Esophagus muscularis mucosa (tissue), 4 donors: ENCODE measurements at places on chromosomes 2 and 18. TPM values are rescaled to one million over a fixed set of nuclear protein-coding genes. Genes with fewer than 3 reads are reported as not detected.

GRCh38 chr18:55000529-55000928 lies 41.3 kb upstream of the CCDC68 start:
- H3K27me3 ChIP-seq, result no peaks in the 10 kb centered on the region
- DNase-seq, result no peak
- no peaks in the 10 kb centered on the region for H3K36me3 ChIP-seq
- no peak overlapping the region for H3K27ac ChIP-seq

- H3K4me1 ChIP-seq, result no peaks in the 10 kb centered on the region
- no peaks in the 10 kb centered on the region for H3K27me3 ChIP-seq
- no peak overlapping the region for H3K4me3 ChIP-seq
- no peak overlapping the region for H3K27ac ChIP-seq
Measured at GRCh38 chr2:158091647-158092046, 10.0 kb upstream of the UPP2 start.

GRCh38 chr2:25951071-25951547 lies 31.2 kb downstream of the KIF3C start:
- no peak overlapping the region for H3K4me3 ChIP-seq
- peaks cover 6% of the 10 kb centered on the region for H3K4me1 ChIP-seq
- no peaks in the 10 kb centered on the region for H3K27me3 ChIP-seq
- no peaks in the 10 kb centered on the region for H3K36me3 ChIP-seq
- no peak for DNase-seq

The NCK2 gene
- total RNA-seq, result 59.8 TPM

DNA sequence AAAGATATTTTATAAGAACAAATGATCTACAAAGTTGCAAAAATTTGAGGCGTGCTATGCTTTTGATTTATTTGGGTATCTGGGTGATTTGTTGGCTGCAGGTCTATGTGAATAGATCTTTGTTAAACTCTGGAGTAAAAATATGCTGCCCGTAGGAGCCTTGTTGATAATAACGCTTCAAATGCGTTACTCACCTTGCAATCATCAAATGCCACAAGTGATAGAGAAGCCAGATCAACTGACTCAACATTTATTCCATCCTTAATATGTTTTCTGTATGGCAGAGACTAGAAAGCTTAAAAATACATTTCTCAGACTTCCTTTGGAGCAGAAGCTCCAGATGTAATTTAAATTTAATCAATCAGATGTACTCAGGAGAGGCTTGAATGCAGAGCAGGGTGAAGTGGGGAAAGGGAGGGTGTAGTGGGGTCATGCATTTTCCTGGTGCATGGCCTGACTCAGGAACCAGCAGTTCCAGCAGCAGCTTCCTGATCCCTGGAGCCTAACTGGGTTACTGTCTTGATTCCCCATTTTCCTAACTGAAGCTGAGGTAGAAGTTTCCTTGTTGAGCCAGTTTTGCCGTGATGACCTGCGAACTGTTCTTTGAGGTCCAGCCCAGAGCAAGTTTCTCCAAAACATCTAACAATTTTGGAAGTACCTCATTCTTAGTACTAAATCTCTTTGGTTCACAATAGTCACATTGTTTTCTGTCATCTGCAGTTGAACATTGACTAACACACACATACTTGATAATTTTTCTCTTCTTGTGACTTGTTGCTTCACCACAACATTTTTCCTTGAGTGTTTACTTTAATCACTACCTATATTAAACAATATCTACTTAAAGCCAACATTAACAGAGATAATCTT lies 284.7 kb upstream of the CWC22 start:
- peaks cover 2% of the 10 kb centered on the region for H3K4me1 ChIP-seq
- no peak overlapping the region for H3K4me3 ChIP-seq
- no peaks in the 10 kb centered on the region for H3K27me3 ChIP-seq
- H3K36me3 ChIP-seq, result no peaks in the 10 kb centered on the region
- DNase-seq, result no peak

DNA sequence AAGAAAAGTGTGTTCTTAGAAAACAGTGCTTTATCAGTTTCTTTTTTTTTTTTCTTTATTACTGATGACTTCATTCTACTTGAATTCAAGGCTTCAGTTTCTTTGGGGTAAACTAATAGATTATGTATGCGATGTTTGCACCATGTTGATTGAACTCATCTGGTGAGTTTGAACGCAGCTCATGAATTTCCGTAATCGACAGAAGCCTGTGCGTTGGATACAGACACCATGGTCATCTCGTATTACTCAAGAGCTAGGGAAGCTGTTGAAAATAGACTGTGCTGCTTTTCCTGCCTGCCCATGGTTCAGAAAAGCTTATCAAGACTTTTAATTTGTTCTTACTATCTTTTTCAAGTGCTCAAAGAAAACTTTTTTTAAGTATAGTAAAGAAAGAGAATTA lies 185.5 kb upstream of the NRP2 start:
- no peaks in the 10 kb centered on the region for H3K27me3 ChIP-seq
- no peaks in the 10 kb centered on the region for H3K4me1 ChIP-seq
- no peak for DNase-seq
- H3K27ac ChIP-seq, result no peak overlapping the region
- H3K36me3 ChIP-seq, result no peaks in the 10 kb centered on the region

GRCh38 chr2:86223140-86223926 lies 24.1 kb downstream of the MRPL35 start:
- H3K4me3 ChIP-seq, result peak overlapping the region; percentile 21
- peaks cover 48% of the 10 kb centered on the region for H3K4me1 ChIP-seq
- H3K36me3 ChIP-seq, result no peaks in the 10 kb centered on the region
- DNase-seq, result no peak
- H3K27ac ChIP-seq, result peak overlapping the region; percentile 93
- no peaks in the 10 kb centered on the region for H3K27me3 ChIP-seq

DNA sequence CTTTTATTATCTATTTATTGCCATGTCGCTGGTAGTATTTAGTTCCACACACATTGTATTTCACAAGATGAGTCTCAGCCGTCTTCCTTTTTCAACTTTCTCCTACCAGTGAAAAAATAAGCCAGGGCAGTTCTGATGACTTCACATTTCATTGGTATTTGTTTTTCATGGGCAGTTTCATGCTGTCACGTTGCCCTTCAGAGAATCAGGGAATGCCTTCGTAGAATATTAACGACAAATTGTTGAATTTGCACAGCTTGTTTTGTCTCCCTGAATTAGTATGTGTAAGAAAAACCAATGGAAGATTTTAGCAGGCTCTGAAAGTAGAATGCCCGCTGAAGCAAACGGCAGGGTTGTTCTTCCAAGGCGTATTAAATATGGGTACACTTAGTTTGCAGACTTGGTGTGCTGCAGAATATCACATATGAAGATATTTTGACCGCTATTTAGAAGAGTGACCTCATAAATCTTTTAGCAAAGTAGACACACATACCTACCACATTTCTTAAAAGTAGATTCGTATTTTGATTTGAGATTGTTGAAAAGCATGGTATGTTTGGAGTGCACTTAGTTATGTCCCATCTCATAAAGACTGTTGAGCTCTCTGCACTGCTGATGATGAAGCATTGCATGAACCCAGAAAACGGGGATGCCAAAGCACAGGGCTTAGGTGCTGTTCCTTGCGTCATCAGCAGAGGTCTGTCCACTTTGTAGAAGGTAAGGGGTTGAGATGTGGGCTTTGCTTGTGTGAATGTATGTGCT lies 2.9 kb downstream of the NEDD4L start:
- H3K27ac ChIP-seq, result peak overlapping the region; percentile 86
- H3K36me3 ChIP-seq, result no peaks in the 10 kb centered on the region
- no peaks in the 10 kb centered on the region for H3K27me3 ChIP-seq
- H3K4me1 ChIP-seq, result peaks cover 4% of the 10 kb centered on the region

The SPOPL gene
- total RNA-seq, result 49.0 TPM

DNA sequence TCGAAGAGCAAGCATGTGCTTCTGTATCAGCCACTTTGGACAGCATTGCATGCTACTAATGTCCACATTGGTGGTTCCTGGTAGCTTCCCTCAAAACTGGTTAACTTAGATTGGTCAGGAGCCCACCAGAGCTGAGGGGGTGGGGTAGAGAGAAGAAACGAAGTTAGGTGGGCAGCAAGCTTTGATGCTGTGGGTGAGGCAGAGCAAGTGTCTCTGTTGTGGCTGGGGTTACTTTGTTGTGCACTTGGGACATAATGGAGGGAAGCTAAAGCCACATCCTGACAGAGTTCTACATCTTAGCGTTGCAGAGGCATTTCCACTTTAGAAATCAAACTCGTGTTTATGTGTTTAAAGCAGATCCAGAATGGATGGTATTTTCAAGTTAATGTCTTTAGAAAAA lies 82.7 kb downstream of the FAM168B start:
- no peaks in the 10 kb centered on the region for H3K36me3 ChIP-seq
- no peak overlapping the region for H3K4me3 ChIP-seq
- no peaks in the 10 kb centered on the region for H3K27me3 ChIP-seq
- H3K4me1 ChIP-seq, result no peaks in the 10 kb centered on the region
- DNase-seq, result peak; percentile 57

DNA sequence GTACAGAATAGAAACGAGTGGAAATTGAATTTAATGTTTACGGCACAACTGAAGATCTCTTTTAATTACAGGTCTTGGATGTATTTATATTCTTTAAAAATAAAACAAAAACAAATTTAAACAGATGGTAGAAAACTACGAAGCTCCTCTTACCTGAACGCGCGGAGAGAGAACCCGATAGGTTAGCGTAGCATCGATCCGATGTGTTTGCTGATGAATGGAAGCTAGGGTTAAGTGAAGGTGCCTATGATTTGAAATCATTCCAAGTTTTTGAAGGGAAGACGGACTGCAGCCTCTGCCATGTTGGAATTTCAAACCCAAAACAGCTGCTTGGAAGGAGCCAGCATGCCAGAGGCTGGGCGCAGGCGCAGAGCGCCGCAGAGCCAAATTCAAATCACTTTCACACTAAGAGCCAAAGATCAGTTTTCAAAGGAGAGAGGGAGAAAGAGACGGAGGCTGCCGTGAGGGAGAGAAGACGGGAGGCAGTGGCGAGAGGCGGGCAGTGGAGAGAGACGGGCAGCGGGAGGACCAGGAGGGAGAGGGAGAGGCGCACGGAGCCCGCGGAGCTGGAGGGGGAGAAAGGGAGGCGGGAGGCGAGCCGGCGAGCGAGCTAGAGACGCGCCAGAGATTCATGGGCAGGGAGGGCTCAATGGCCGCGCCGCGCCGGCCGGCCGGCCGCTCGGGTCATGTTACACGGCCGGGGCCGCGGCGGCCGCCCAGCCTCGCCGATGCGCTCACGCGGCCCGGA lies at the start of gene FIGN:
FIGN (minus strand) TSS at position 324 of the 748 bp plus-strand sequence. CDS start 1,081 bp downstream, outside the sequence.
- peaks cover 33% of the 10 kb centered on the region for H3K4me1 ChIP-seq
- peak within 1 kb of the TSS; percentile 81 for H3K4me3 ChIP-seq
- H3K27ac ChIP-seq, result peak within 1 kb of the TSS; percentile 93
- no peaks in the 10 kb centered on the region for H3K27me3 ChIP-seq
- no peaks in the 10 kb centered on the region for H3K36me3 ChIP-seq
- DNase-seq, result peak; percentile 94

DNA sequence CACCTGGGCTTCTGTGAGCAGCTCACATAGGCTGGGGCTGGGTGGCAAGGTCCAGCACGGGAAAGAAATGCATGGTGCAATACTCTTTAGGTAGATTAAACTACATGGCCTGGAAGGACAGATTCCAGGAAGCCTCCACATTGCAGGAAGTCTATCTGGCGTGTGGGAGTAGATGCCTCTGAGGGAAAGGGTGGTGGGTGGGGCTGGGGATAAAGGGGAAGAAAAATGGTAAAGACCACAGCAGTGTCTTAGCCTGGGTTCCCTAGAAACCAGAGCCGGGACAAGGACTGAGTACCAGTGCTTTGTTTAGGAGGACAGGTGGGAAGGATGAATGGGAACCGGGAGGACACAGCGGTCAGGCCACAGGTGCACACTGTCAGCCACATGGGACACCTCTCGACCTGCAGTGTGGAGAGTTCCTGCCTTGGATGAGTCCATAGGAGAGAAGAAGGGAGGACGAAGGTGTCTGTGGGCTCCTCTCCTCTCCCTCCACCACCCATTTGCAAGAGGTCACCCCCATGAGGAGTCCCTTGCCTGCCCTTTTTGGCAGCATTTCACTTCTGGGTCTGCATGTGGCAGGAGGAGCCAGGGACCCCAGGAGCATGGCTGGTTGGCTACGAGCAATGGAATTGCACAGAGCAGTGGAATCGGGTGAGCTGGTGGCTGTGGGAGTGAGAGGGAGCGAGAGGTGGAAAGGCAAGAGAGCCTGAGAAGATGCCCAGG lies 91.5 kb upstream of the HS6ST1 start:
- H3K4me3 ChIP-seq, result no peak overlapping the region
- H3K27ac ChIP-seq, result no peak overlapping the region
- no peaks in the 10 kb centered on the region for H3K36me3 ChIP-seq
- peaks cover 4% of the 10 kb centered on the region for H3K27me3 ChIP-seq

- H3K4me1 ChIP-seq, result no peaks in the 10 kb centered on the region
- no peak overlapping the region for H3K4me3 ChIP-seq
- no peaks in the 10 kb centered on the region for H3K27me3 ChIP-seq
- DNase-seq, result no peak
- H3K27ac ChIP-seq, result no peak overlapping the region
- no peaks in the 10 kb centered on the region for H3K36me3 ChIP-seq
Measured at GRCh38 chr2:49979421-49979820, 825.1 kb upstream of the FSHR start.

- no peak overlapping the region for H3K27ac ChIP-seq
- no peaks in the 10 kb centered on the region for H3K36me3 ChIP-seq
- DNase-seq, result no peak
- H3K4me3 ChIP-seq, result no peak overlapping the region
- H3K4me1 ChIP-seq, result no peaks in the 10 kb centered on the region
- no peaks in the 10 kb centered on the region for H3K27me3 ChIP-seq
Measured at GRCh38 chr2:82395531-82395930, 2063.5 kb downstream of the SUCLG1 start.

The LYG2 gene
- total RNA-seq, result not detected

GRCh38 chr2:105455488-105456003 lies 56.7 kb upstream of the FHL2 start:
- H3K27me3 ChIP-seq, result no peaks in the 10 kb centered on the region
- H3K27ac ChIP-seq, result no peak overlapping the region
- no peak overlapping the region for H3K4me3 ChIP-seq
- DNase-seq, result no peak
- no peaks in the 10 kb centered on the region for H3K36me3 ChIP-seq

DNA sequence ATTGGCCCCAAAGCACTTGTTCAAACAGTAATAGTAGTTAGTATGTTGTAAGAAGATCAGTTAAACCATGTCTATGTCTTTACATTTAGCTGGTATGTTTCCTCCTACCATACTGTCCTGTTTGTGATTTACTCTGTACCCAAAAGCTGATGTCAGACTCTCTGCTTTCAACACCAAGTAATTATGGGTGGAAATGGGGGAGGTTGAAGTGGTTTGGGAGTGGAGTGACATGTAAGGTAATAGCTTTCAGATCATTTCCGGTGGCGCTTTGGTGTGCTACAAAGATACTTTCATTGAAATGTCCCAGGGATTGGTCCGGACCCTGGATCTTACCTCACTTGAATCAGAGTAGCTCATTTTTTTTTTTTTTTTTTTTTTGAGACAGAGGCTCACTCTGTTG lies 39.7 kb upstream of the TGIF1 start:
- peaks cover 9% of the 10 kb centered on the region for H3K4me1 ChIP-seq
- H3K27ac ChIP-seq, result no peak overlapping the region
- no peak overlapping the region for H3K4me3 ChIP-seq
- DNase-seq, result no peak
- no peaks in the 10 kb centered on the region for H3K27me3 ChIP-seq
- no peaks in the 10 kb centered on the region for H3K36me3 ChIP-seq

- DNase-seq, result no peak
- peaks cover 9% of the 10 kb centered on the region for H3K4me1 ChIP-seq
- no peaks in the 10 kb centered on the region for H3K27me3 ChIP-seq
- H3K36me3 ChIP-seq, result no peaks in the 10 kb centered on the region
- H3K27ac ChIP-seq, result no peak overlapping the region
- H3K4me3 ChIP-seq, result no peak overlapping the region
Measured at GRCh38 chr2:21267232-21267835, 143.6 kb downstream of the TDRD15 start.

- no peaks in the 10 kb centered on the region for H3K27me3 ChIP-seq
- H3K4me3 ChIP-seq, result no peak overlapping the region
- DNase-seq, result no peak
- H3K4me1 ChIP-seq, result no peaks in the 10 kb centered on the region
- peaks cover 4% of the 10 kb centered on the region for H3K36me3 ChIP-seq
Measured at GRCh38 chr2:72367530-72368225, 220.0 kb upstream of the CYP26B1 start.

The PROKR1 gene
- not detected for total RNA-seq

The PPIG gene
- total RNA-seq, result 34.3 TPM

The XDH gene
- total RNA-seq, result not detected
